Fibroblast of skin of back (primary cell): ENCODE measurements at places on chromosomes 7 and 10.

DNA sequence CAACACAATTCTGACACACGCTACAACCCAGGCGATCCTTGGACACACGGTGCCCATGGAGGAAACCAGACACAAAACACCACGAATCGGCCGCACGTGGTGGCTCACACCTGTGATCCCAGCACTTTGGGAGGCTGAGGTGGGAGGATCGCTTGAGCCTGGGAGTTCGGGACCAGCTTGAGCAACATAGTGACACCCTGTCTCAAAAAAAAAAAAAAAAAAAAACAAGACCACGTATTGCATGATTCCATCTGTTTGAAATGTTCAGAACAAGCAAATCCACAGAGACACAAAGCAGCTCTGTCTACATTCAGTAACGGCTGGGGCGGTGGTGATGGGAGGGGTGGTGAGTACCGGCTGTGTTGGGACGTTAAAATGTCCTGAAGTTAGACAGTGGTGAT lies 25.2 kb downstream of the ADAP1 start:
- no peak for DNase-seq

GRCh38 chr7:123738356-123738755 lies 10.4 kb downstream of the WASL start:
- no peak for DNase-seq

- no peak for DNase-seq
Measured at GRCh38 chr7:22138106-22138505, 192.4 kb upstream of the CDCA7L start.

- no peak for DNase-seq
Measured at GRCh38 chr7:128920913-128921582, 10.5 kb upstream of the KCP start.

DNA sequence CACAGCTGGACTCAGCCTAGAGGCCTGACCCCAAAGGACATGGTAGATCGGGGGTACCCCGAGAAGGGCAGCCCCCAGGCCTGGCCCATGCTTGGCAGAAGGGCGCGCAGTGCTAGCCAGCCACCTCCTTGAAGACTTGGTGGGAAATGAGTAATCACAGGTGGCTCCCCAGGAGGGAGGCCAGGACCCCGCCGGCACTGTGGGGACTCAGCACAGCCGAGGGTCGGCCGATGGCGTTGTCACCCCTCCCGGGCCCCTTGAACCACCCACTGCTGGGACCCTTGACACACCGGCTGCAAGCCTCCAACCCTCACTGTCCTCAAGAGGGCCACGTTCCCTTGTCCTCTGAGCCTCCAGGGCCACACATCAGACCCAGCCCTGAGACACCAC lies 27.7 kb downstream of the ADGRA1 start:
- no peak for DNase-seq

DNA sequence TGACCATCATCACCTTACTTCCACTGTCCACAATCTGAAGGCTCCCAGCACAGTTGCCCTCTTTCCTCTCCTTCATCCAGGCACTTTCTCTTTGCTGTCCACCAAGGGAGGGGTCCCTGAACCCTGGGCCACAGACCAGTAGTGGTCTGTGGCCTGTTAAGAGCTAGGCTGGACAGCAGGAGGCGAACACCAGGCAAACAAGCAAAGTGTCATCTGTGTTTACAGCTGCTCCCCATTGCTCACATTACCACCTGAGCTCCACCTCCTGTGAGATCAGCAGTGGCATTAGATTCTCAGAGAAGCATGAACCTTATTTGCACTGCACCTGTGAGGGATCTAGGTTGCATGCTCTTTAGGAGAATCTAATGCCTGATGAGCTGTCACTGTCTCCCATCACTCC lies 27.7 kb downstream of the FZD1 start:
- DNase-seq: no peak

DNA sequence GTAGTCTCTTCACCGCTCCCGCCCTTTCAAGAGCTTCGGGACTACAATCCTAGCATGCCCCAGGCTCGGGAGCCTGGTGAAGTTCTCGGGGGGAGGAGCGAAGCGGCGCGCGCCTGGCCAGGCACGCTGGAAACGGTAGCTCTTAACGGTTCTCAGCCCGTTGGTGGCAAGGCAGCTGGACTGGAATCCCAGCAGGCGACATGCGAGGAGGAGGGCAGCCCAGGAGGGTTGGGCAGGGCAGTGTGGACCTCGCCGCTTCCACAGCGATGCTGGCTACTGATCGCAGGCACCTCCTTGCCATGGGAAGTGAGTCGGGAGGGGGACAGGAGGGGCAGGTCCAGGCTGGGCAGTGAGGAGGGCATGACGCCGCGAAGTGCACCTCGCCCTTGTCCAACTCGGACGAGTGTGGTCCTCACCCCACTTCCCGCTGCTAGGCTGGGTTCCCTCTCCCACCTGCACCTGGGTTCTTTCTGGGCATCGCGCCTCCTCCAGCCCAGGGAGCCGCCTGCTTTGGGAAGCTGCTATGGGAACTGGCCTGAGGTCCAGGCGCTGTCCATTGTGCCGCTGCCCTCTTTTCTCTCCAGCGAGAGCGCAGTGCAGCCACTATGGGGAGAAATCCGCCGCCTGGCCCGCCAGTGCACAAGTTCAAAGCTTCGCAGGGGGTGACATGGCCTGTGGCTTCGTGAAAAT lies 367.8 kb upstream of the NUPR2 start:
- no peak for DNase-seq

- DNase-seq: no peak
Measured at GRCh38 chr10:30902621-30903396, 128.9 kb downstream of the ZNF438 start.

DNA sequence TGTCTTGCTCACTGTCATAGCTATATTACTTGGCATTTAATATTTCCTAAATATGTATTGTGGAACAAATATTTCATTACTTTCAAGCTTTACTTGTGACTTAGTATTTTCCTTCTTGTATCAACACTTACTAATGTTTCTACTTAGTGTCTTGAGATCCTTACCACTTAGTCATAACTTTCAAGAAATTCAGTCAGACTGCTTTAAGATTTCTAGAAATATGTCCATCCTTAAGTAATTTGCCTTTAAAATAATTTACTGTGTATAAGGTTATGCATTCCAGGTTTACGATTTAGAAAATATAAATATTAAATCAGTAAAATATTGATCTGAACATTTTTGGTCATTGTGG lies 87.3 kb upstream of the CSTF2T start:
- peak; percentile 66 for DNase-seq

- no peak for DNase-seq
Measured at GRCh38 chr10:131978851-131979250, 2.9 kb downstream of the BNIP3 start.
